Kidney tubule cell (primary cell): ENCODE measurements at places on chromosomes 16 and 17.

DNA sequence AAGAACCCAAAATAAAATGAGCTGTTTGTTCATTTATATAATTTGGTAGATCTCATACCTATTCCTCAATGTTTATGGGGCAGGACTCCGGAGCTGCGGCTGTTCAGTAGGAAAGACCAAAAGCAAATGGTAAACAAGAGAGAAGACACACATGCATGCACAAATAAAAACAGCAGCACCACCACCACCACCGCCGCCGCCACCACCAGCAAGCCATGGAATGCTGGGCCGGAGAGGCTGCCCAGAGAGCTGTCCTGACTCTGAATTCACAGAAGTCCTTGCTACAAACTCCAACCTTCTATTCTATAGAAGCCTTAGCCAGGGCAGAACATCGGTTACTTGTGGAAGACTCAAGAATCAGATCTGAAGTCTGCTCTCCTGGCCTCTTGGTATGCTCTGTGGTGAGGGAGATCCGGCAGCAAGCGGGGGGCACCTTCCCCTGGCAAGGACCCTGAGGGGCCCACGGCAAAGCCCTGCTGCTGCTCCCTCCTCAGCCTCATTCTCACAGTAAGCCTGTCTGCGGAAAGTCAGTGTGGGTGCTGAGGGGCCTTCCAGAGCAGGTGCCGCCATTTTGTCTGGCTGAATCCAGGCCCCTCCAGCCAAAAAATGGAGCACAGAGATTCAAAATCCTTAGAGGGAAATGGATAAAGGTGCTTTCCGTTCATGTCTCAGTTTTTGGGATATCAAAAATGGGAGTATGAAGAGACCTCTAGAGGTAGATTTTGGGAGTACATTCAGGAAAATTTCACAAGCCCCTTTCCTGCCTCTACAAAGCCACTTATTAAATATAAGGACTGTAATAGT lies 6.4 kb upstream of the FOXJ1 start:
- peak; percentile 28 for DNase-seq

DNA sequence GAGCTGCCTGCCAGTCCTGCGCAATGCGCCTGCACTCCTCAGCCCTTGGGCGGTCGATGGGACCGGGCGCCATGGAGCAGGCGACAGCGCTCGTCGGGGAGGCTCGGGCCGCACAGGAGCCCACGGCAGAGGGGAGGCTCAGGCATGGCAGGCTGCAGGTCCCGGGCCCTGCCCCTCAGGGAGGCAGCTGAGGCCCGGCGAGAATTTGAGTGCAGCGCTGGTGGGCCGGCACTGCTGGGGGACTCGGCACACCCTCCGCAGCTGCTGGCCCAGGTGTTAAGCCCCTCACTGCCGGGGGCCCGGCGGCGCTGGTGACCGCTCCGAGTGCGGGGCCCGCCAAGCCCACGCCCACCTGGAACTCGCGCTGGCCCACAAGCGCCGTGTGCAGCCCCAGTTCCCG lies 13.6 kb upstream of the FADS6 start:
- DNase-seq, result no peak

- DNase-seq, result peak; percentile 72
Observed at GRCh38 chr17:48543107-48543853, 1.6 kb downstream of the HOXB2 start.

GRCh38 chr17:60258313-60258712 lies 108.5 kb downstream of the CA4 start:
- no peak for DNase-seq

DNA sequence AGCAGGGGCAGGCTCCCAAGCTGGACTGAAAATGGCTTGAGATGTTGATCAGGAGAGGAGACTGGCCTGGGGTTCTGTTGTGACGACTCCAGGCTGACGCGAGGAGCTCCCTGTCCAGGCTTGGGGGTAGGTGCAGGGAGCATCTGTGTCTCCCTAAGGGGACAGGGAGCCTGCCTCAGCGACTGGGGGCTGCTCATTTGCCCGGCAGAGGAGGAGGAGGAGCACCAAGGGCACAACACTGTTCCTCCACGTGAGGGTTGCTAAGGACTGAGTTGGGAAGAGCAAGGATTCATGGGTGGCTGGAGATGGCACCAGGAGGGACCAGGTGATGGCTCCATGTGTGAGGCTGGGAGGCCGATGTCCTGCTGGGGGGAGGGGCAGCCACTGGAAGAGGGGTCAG lies 53.3 kb downstream of the USP22 start:
- DNase-seq, result no peak

GRCh38 chr17:36544044-36544306 lies 744 bp upstream of the GGNBP2 start:
- no peak for DNase-seq

- DNase-seq, result no peak
Observed at GRCh38 chr16:66568355-66568754, 2.1 kb downstream of the CMTM1 start.

- no peak for DNase-seq
Observed at GRCh38 chr16:19241512-19241911, 44.0 kb upstream of the CLEC19A start.

GRCh38 chr16:1105888-1106620 lies 10.0 kb upstream of the C1QTNF8 start:
- peak; percentile 60 for DNase-seq

- no peak for DNase-seq
Observed at GRCh38 chr17:49267912-49268311, 37.3 kb upstream of the PHOSPHO1 start.

DNA sequence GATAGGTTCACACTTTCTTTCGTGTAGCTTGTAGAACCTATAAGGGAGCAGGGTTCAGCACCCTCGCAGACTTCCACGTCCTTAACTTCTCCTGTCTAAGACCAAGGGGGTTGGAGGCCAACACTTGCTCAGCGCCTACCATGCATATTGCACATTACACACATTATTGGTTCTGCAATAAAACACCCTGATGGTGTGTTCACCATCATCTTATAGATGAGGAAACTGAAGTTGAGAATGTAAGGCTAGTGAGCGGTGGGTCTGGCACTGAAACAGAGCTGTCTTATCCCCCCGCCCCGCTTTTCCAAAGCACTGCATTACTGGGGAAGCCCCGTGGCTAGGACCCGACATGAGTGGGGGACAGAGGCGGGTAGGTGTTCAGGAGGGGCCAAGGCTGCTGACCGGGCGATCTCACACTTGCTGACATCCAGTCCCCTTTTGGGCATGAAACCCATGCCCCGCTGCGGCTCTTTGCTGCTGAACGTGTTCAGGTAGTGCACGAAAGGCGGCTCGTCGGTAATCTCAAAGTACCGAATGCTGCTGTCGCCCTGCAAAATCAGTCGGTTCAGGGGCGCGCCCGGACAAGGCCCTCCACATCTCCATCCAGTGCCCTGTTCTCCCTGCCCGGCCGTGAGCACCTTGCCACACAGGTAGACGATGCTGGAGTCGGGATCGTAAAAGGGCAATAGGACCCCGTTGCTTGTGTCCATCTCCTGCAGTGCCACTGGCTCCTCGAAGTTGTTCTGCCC lies 6.2 kb downstream of the CORO6 start:
- DNase-seq, result no peak

- no peak for DNase-seq
Observed at GRCh38 chr16:1961651-1962067, 2.3 kb downstream of the NDUFB10 start.

- DNase-seq, result no peak
Observed at GRCh38 chr17:9784544-9784943, 6.8 kb downstream of the DHRS7C start.

- DNase-seq, result peak; percentile 100
Observed at GRCh38 chr17:47239967-47240651, 13.5 kb upstream of the ITGB3 start.

- DNase-seq, result no peak
Observed at GRCh38 chr16:84088695-84089395, 27.9 kb downstream of the MBTPS1 start.

GRCh38 chr16:74771656-74772315 lies 2.8 kb downstream of the FA2H start:
- DNase-seq, result no peak

GRCh38 chr16:86424985-86425384 lies 85.3 kb upstream of the FOXF1 start:
- DNase-seq, result no peak

GRCh38 chr16:26594666-26595065 lies 472.1 kb upstream of the C16orf82 start:
- no peak for DNase-seq

DNA sequence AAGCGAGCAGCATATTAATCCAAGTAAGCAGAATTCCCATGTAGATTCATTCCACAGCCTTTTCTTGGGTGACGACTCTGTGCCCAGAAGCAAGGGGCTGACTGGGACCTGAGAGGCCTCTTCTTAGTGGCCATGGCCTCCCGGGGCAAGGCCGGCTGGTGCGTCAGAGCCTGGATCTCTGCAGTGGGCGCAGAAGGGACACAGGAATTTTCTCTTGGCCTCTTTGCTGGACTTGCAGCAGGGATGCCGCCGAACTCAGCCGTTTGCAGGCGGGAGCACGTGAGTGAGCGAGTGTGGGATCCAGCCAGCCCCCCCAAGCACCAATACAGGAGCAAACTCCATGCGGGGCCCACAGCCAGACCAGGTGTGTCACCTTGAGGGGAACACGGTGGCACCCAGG lies 151.8 kb downstream of the RPTOR start:
- DNase-seq, result no peak

- DNase-seq, result no peak
Observed at GRCh38 chr16:50708373-50709060, 15.1 kb downstream of the NOD2 start.

DNA sequence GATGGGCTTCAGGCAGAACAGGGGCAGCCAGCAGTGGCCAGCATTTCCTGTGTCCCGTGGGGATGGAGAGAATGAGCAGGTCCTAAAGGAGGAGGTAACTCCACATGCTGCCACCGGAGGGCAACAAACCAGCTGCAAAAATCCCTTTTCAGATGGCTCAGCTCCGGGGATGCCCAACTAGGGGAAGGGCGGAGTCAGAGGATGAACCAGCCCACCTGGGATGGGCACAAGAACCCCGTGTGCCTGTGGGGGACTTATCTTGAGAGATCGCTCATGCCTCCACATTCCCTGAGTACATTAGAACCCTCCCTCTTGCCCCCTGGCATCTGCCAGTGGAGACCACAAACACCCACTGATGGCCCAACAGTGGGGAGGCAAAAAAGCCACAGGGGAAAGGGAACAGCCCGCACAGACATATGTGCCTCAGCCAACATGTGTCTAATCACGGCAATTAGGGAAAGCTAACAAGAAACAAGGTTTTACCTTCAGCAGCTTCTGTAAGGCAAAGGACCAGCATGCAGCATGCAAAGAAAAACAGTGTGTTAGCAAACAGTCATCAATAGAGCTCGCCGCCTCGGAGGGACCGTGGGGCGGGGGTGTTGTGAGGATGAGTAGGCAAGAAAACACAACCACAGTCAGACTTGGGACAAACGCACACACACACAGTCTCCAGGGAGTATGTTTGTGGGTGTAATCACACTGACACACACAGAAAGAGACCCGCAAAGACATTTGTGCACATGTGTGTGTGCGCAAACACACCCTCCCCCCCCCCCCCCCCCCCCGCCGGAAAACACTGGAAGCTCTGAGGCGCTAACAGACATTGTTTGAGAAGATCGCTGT lies 64.0 kb downstream of the MYO18A start:
- DNase-seq, result peak; percentile 73

GRCh38 chr17:3381957-3382356 lies 4.2 kb downstream of the OR3A2 start:
- no peak for DNase-seq

- DNase-seq, result no peak
Observed at GRCh38 chr16:47519996-47520679, 59.0 kb downstream of the PHKB start.

DNA sequence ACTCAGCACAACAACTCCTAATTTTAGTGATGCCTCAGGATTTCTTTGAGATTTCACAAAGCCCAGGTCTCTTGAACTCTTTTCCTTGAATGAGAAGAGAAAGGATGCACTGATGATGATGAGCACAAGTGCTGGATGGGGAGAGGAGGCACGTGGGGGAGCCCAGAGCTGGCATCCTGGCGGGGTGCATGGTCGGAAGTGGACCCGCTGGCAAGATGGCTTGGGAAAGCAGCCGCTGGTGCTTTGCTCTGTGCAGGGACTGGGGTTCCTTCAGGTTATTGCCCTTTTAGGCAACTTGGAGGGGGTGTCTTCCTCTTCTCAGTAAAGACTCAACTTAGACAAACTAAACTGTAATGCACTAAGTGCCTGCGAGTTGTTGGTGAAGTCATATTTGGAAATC lies 22.3 kb downstream of the CALB2 start:
- DNase-seq, result no peak

GRCh38 chr16:74601126-74601871 lies 5.6 kb downstream of the GLG1 start:
- no peak for DNase-seq

GRCh38 chr16:81502396-81503070 lies 57.9 kb downstream of the CMIP start:
- no peak for DNase-seq

DNA sequence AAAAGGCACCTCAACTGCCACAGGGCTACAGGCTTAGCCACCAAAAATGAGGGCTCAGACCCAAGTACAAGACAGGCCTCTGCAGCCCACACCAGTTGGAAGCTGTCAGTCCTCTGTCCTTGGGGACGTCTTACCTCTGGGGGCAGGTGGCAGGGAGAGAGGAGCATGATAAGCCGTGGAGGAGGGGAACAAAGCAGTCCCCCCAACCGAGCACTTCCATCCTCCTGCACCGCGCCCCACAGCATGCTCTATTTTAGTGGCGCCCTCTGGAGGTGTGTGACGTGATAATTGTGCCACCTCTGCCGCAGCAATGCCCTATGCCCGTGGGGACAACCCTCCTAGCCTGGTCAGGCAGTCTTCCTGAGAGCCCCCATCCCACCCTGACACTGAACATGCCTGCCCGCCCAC lies 13.6 kb downstream of the G6PC3 start:
- no peak for DNase-seq

DNA sequence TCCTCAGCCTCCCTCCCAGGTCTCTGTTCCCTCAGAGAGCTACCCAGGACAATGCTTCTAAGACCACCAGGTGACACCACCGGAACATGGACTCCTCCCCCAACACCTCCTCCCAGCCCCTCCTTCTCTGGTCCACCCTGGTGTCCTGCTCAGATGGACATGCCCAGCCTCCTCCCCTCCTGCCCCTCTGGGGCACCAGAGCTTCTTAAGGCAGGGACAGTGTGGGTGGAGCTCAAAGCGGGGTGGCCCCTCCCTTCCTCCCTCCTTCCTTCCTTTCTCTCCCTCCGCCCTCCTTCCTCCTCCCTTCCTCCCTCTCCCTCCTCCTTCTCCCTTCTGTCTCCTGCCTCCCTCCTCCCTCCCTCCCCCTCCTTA lies 22.7 kb downstream of the TRPV3 start:
- DNase-seq, result peak; percentile 34

- DNase-seq, result no peak
Observed at GRCh38 chr16:78303946-78304345, 204.5 kb downstream of the WWOX start.
